ENCODE measurements at places on chromosomes 6 and 20. TPM values are rescaled to one million over a fixed set of nuclear protein-coding genes. Genes with fewer than 3 reads are reported as not detected.

GRCh38 chr6:159686703-159687102 lies 6.3 kb downstream of the SOD2 start:
- DNase-seq = no peak

The LHFPL5 gene
- total RNA-seq = not detected

The LCA5 gene
- total RNA-seq = 2.3 TPM

- peak; percentile 42 for DNase-seq
Observed at GRCh38 chr20:53677447-53678314, 84.0 kb upstream of the ZNF217 start.

The PRSS16 gene
- 17.7 TPM for total RNA-seq

DNA sequence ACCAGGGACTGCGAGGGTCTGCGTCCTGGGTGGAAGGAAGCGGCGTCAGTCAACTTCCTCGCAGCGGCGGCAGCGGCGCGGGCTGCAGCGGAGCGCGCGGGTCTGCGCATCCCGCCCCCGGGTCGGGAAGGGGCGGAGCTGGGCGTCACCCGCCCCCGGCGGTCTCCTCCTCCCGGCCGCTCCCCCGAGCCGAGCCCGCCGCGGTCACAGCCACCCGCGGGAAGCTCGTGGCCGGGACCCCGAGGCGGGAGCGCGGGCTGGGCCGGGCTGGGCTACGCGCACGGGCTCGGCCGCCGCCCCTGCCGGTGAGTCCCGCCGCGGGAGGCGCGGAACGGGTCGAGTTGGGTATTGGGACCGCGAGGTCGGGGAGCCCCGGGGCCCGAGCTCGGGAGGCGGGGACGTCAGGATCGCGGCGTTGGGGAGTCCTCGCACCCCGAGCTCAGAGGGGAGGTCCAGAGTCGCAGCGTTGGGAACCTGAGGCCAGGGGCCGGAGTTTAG lies at the start of gene PAQR8:
Gene PAQR8, plus strand, starts transcription at position 207 of the 498 bp plus-strand sequence. CDS start 41,063 bp downstream, outside the sequence.
- peak; percentile 45 for DNase-seq
